ENCODE measurements at places on chromosomes 11 and 22. TPM values are rescaled to one million over a fixed set of nuclear protein-coding genes. Genes with fewer than 3 reads are reported as not detected.

The SLC1A2 gene
- 11.5 TPM for total RNA-seq

The OR6A2 gene
- 0.40 TPM for total RNA-seq

The SMC1B gene
- not detected for total RNA-seq

DNA sequence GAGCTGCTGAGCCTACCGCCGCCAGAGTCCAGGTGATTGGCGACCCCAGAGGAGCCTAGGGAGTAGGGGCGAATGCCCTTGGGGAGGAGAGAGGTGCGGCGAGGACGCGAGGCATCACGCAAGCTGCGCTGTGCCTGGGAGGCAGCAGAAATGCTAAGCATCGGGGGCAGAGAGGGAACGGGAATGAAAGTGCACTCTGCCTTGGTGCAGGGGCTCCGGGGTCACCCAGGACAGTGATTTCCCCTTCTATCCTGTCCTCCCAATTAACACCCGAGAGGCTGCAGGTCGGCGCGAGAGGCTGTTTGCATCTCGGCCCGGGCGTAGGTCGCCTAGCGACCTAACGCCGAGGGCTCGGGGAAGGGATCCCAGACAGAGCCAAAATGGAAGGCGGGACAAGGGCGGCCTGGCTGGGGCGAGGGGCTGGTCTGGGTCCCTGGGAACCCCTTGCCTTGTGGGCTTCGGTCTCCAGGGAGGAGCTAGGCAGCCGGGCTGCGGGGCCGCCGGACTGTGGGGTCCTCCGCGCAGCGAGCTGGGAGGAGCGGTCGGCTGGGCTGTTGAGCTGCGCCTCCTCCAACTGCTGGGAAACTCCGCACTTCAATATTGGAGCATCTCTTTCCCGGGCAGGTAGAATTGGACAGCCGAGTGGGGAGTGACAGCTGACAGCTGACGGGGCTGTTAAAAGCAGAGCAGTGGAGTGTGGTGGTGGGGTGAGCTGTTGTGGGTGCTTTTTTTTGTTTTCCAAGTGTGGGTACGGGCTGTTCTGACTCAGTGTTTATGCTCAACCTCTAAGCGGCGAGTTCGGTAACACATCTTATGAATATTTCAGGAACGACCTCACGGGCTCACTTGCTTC lies 657 bp downstream of the ELMOD1 start:
- no peak for DNase-seq

DNA sequence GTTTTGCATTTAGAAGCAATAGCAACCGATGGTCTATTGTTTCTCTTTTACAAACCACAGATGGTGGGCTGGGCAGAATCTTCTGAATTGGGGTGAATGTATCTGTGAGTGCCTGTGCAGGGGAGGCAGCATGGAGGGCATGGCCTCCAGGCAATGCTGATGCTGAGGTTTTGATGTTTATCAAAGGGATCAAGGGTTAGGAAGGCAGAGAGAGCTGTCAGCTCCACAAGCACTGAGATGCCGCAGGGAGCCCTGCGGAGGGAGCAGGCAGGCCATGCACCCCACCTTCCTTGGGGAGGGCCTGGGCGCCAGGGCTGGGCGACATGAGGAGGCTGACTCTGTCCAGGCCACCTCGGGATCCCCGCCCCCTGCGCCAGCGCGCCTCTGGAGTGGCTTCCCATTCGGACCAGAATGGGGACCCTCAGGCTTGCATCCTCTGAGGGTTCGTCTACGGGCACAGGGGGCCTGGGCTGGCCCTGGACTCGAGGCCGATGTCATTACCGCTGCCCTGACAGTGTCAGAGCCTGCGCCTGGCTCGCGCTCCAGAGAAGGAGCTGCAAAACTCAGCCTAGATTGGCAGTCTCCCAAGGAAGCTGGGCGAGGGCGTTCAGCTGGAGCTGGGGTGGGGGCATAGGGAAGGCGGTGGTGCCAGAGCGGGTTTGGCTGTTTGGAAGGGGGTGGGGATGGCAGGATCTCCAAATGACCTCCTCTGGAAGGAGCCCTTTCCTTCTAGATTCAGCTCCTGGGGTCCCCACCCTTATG lies 13.9 kb upstream of the TH start:
- DNase-seq: no peak

GRCh38 chr11:33691066-33691864 lies 9.4 kb downstream of the C11orf91 start:
- DNase-seq: no peak

- peak; percentile 73 for DNase-seq
Measured at GRCh38 chr11:78039919-78040671, 17.0 kb upstream of the KCTD14 start.
